A549 (cell line): ENCODE measurements at places on chromosomes 16 and 17.

DNA sequence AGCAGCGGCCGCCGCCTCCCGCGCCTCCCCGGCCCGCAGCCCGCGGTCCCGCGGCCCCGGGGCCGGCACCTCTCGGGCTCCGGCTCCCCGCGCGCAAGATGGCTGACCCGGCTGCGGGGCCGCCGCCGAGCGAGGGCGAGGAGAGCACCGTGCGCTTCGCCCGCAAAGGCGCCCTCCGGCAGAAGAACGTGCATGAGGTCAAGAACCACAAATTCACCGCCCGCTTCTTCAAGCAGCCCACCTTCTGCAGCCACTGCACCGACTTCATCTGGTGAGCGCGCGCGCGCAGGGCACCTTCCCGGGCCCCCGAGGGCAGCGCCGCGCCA lies 258 bp downstream of the PRKCB start:
- DNase-seq = no peak

DNA sequence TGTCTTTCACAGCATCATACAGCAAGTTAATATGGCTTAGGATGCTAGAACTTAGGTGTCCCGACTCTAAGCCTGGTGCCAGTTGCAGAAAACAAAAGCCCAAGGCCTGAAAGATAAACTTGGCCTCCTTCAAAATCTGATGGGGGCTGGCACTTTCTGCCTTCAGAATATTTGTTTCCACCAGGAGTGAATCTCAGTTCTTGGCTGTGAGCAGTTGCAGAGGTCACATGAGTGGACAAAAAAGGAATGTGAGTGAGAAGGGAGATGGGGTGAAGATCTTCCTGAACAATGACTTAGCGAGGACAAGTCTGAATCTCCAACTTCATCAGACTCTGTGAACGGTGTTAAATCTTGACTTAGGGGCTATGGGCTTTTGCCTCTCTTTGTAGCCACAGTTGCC lies 46.6 kb downstream of the HOXB1 start:
- no peak for DNase-seq

DNA sequence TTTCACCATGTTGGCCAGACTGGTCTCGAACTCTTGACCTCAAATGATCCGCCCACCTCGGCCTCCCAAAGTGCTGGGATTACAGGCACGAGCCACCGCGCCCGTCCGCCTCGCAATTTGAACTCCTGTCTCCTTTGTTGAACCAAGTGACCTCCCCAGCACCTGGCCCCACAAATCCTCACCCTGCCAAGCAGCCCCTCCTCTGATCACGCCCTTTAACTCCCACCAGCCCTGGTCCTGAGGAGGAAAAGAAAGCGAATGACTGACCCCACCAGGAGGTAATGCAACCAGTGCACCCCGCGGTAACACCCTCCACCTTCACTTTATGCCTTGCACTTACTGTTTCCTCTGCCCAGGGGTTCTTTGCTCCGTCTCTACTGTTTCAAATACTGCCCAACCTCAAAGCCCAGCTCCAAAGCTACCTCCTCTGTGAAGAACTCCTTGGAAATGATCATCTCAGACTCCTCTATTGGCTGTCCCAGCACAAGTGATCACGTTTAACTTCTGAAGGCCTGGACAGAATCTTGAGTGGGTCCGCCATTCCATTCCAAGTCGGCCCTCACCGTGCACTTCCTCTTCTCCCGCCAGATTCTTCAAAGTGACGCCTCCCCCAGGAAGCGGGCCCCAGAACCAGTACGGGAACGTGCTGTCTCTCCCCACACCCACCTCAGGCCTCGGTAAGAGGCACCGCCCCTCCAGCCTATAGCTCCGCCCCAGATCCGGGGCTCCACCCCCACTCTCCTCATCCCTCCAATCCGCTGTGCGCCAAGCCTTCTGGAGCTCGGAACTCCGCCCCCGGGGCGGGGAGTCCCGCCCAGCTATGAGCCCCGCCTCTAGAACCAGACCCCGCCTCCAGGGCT lies 4.4 kb downstream of the CD19 start:
- DNase-seq = peak; percentile 68

DNA sequence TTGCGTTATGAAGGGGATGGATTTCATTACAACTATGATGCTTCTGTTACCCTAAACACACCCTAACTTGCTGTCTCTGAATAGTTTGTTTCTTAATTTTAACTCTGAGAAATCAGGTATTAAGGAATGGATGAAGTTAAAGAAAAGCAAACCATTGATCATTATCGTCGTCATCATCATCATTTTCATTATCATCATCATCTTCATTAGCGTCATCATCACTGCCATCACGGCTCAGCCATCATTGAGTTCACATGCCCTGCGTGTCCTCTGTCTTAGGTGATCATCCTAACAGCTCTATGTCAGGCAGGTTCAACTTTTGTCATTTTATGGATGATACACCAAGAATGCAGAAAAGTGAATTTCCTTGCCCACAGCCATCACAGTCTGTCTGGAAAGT lies 477.5 kb upstream of the EEF2KMT start:
- no peak for DNase-seq
